ENCODE measurements at places on chromosomes 3 and 15.

- DNase-seq, result no peak
Measured at GRCh38 chr3:10601151-10601856, 95.9 kb upstream of the ATP2B2 start.

DNA sequence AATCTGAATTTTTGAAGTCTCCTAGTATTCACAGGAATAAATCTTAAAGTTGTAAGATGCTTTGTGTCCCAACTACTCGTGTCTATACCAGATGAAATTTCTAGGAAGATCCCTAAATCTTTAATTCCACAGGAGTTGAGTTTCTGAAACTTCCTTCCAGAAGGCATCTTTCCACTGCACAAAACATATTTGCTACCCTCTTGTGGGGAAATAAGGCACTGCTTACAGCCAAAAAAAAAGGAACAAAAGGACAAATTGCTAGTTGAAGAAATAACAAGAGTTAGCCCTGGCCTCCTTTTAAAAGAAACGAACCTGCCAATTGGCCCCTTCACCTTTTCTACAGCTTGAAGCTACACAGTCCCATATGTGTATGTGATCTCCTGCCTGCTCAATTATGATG, 54.0 kb downstream of the TAFA4 start:
- no peak for DNase-seq

DNA sequence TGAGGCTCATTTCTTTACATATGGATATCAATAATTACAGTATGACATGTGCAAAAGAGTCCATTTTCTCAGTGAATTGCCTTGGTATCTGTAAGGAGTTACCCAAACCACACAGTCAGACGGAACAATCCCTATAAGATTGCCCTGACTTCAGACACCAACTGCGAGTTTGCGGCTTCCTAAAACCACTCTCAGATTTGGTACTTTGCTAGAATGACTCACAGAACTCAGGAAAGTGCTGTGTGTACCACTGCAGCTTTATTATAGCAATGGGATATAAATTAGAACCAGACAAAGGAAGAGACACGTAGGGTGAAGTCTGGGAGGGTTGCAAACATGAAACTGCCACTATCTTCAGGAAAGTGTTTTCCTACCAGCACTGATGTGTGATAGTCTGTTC, 45.8 kb upstream of the ATP13A3 start:
- DNase-seq, result no peak

DNA sequence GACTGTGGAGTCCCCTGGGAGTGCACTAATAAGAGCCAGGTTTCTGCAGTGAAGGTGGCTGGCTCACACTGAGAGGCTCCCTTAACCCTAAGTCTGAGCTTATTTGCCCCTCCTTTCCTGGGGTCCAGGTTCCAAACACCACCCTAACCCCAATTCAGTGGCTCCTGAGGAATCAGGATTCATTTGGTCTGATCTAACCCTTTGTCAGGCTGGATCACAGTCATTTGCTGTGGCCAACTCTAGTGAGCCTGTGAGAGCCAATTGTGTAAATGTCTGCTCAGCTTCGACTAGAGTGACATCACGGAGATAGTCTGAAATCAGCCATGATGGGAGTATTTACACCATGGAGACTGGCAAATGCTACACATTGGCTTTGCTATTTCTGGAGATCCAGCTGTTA, 73.7 kb upstream of the ACAN start:
- no peak for DNase-seq

GRCh38 chr3:181974198-181974597, 262.5 kb downstream of the SOX2 start:
- DNase-seq, result no peak

DNA sequence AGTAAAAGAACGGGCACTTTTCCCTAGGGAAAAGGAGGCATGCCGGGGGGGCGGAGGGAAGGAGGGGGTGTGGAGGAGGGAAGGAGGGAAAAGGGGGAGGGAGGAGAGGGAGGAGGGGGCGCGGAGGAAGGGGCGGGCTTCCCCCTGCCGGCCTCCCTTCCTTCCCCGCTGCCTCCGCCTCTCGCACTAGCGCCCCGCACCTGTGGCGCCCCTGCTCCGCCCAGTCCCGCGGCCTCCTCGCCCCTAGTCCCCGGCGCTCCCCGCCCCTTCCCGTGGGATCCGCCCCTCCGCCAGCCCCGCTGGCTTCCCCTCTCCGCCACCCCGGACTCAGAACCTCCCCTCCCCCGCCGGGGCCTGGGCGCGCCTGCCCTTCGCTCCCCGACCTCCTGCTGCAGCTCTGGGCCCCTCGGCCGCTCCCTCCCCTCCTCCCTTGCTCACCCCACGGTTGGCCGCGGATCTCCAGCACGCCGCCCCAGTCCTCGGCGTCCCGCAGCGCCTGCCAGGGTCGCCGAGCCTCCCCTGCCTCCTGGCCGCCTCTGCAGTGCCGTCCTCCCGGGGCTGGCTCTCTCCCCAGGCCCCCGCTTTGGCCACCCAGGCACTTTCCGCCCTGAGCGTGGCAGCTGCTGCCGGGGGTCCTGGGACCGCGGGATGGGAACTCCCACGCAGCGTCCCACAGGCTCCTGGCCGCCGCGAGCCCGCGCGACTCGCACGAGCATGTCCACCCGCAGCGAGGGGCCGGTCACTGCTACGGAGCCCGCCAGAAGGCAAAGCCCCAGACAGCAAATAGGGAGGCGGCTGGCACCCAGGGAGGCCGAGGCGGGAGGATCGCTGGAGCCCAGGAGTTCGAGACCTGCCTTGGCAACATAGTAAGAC, 147.4 kb downstream of the TJP1 start:
- DNase-seq, result no peak

DNA sequence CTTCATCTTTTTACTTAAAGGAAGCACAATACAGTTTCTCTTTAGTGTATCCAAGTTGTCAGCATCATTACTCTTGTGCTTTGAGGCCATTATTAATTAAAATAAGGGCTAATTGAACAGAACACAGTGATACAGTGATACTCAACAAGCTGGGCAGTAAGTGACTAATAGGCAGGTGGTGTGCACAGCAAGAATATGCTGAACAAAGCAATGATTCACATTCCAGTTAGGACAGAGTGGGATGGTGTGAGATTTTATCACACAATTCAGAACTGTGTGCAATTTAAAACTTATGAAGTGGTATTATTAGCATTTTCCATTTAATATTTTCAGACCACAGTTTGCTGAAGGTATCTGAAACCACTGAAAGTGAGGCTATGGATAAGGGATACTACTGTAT, 116.9 kb downstream of the PLOD2 start:
- DNase-seq, result no peak

DNA sequence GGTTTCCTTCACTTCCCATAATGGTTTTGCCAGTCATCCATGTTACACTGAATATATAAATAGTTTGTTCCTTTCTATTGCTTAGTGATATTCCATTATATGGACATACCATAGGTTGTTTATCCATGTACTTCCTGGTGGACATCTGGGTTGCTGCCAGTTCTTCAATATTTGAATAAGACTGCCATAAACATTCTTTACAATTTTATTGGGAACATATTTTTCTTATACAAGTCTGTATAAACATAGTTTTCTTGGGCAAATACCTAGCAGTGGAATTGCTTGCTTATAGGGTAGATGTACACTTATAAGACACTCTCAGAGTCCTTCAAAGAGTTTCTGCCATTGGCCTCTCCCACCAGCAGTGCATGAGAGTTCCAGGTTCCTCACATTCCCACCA, 231.4 kb downstream of the OPA1 start:
- no peak for DNase-seq

DNA sequence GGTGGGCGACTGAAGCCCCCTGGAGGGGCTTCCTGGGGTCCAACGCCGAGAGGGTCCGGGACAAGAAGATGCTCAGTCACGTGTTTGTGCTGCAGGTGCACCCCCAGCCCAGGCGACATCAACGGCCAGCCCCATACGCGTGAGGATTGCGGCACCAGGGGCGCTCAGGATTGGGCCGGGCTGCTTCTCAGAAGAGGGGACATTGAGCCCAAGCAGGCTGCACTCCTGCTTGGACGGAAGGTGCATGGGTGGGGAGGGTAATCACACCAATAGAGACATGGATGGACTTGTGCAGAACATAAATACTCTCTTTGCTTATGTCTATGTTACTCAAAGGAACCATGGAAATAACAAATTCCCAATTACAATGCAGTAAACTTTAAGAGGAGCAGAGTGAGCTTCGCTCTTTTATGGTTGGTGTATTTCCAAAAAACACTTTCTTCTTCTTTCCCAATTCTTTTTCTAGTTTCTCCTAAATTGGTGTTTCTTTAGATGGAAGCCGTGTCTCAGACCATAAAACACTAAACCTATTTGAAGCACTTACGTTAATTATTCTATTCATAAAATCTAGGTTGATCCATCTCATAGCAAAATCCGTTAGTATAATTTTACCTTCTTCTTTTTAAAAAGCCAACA, 182.7 kb downstream of the GOLGA6L6 start:
- no peak for DNase-seq

DNA sequence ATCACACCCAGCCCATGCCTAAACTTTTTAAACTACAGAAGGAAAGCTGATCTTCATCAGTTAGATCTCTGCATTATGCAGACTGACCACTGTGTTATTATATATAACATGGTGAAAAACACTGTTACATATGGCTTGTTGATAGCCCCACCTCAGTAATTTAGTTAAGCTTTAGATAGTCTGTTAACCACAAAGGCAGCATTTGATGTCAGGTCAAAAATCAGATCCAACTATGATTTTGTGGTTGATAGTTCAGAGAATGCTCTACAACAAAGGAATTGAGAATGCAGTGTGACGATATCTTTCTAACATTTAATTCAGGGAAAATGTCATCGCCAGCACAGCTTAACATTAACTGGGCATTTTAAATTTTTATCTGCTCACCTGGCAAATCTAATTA, 37.7 kb upstream of the LMOD3 start:
- DNase-seq, result no peak

GRCh38 chr3:32077260-32078084, 28.9 kb upstream of the GPD1L start:
- no peak for DNase-seq

DNA sequence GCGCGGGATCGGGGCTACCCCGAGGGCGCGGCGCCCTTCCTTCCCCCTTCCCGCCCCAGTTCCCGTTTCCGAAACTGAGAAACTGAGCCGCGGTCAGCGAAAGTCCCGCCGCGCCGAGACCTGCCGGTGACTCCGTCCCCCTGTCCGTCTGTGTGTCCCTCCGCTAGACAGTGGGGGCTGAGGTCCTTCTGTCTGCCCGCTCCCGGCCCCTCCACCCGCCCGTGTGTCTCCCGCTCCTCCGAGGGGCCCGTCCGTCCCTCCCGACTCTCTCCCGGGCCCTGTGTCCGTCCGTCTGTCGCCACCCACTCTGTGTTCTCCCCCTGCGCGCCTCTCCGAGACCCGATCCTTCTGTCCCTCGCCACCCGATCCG, 426 bp downstream of the PRKCD start:
- no peak for DNase-seq

GRCh38 chr15:76987276-76987675, 7.7 kb upstream of the PSTPIP1 start:
- DNase-seq, result no peak

GRCh38 chr15:48766196-48766595, 44.7 kb downstream of the CEP152 start:
- no peak for DNase-seq

- no peak for DNase-seq
Measured at GRCh38 chr3:69240651-69241568, 118.5 kb upstream of the LMOD3 start.

DNA sequence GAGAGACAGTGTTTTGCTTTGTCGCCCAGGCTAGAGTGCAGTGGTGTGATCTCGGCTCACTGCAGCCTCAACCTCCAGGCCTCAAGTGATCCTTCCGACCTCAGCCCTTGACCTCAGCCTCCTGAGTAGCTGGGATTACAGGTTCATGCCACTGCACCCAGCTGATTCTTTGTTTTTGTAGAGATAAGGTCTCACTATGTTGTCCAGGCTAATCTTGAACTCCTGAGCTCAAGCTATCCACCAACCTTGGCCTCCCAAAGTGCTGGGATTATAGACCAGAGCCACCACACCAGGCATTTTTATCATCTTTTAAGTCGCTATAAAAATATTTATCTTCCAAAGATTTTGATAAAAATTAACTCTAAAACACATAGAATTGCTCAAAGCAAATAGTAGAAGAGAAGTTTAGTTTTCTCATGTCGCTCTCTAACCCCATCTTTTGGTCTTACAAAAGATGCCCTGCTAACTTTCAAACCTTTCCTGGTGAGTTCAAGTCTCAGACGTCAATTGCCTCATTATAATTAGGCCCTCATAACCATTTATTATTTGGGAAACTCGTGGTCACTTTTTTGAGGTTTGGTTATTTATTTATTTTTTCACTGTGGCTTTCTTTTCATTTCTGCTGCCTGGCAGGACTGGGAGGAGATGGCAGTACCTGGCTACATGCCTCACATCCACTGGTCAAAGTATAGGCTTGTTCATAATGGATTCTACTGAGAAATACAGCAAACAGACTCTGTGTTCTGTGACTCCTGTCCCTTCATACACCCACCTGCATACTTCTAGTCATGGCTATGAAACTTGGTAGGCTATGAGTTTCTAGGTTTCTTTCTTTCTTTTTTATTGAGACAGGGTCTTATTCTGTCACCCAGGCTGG, 48.3 kb upstream of the DPPA4 start:
- DNase-seq, result no peak

- no peak for DNase-seq
Measured at GRCh38 chr3:57179580-57180410, 14.6 kb upstream of the IL17RD start.

DNA sequence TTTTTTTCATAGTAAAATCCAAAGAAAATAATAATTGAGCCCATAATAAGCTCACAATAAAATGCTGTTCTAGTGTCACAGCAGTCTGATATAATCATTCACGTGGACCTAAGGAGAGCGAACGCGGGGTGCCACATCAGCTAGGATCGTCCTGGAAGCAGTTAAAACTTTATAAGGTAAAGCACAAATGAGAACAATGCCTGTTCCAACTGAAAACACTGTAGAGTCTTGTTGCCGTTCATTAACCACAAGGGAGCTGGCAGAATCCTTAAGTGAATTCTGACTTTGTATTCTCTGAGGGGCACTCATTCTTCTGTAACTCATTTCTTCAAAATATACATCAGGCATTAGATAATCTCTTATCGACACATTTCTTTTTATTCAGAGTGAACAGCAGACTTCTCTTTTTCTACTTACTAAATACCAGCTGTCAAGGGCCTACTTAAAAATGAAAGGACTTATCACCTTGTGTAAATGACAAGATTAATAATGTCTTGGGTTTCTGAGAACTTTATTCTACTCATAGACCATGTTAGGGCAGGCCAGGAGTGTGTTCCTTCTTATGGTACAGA, 524.6 kb downstream of the MECOM start:
- no peak for DNase-seq

GRCh38 chr3:27591312-27592210, 107.4 kb upstream of the SLC4A7 start:
- DNase-seq, result no peak
